ENCODE measurements at places on chromosomes 1 and 21. TPM values are rescaled to one million over a fixed set of nuclear protein-coding genes. Genes with fewer than 3 reads are reported as not detected.
A peak's percentile ranks its signal among the peaks of the same experiment; 100 is the strongest.

GRCh38 chr1:44327679-44328491 is 27.2 kb downstream of the ERI3 start:
- peak; percentile 98 for DNase-seq

- no peak for DNase-seq
Measured at GRCh38 chr1:32878183-32878582, 7.5 kb upstream of the FNDC5 start.

Gene HSD3B2
- 9.9 TPM for total RNA-seq

Gene C8A
- 0.21 TPM for total RNA-seq

DNA sequence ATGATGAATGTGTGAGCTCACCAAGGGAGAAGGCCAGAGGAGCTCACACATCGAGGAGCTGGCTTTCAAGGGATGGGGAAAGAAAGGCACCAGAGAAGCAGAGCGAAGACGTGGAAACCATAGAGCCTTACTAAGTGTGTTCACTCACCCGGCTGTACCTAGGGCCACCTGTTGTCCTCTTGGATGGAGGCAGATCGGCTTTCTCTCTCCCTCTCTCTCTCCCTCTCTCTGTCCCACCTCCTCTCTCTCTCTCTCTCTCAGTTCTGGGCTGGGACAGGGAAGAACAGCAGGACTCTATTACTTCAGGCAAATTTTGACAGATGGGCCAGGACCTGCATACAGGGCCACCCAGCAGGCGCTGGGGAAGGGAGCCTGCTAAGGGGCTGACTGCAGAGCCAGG is 64.8 kb downstream of the HIVEP3 start:
- DNase-seq, result no peak

DNA sequence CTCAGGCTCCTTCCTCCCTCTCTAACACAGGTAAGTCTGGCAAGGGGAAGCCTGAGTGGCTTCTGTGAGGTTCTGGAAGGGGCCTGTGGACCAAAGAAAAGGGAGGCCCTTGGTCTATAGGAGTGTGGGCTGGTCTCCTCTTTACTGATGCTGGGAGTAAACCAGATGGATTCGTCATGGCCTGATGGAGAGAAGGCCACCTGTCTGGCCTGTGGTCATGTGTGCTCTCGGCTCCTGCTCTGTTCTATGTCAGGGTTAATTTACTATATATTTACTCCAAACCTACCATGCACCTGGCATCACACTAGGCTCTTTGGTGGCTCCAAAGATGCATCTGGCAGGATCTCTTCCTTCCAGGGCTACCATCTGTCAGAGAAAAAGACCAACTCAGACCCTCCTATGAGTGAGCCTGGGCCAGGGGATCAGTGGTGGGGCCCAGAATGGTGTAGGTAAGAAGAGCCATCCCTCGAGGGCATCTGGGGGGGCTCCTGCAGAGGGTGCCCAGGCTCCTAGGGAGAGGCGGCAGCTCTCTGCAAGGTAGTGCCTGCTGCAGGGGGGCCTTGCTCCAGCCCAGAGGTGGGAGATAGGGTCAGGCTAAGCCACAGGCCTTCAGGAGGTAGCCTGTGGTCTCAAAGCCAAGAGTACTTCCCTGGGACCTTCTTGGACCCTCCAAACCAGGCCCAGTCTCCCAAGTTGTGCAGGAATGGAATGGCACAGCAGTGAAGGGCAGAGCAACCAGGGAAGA is 68.2 kb upstream of the SELENON start:
- no peak for DNase-seq

DNA sequence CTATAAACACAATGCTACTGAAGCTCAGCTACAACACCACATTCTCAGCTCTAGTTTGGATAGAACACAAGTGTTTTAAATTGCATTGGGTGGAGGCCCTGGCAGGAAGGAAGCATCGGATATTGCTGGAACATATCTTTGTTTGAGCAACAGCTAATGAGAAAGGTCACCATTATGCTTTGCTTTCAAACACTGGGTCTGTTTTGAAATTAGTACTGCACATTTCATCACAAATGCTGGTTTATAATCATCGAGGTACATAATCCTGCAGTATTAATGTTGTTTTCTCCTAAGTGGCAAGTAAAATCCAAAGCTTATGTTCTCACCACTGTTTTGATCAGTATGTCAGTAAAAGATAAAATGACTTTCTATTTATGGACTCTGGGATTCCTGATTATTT is 61.5 kb upstream of the ARHGAP29 start:
- DNase-seq, result no peak

Gene C1orf141
- not detected for total RNA-seq

- no peak for DNase-seq
Measured at GRCh38 chr1:184187097-184187496, 135.6 kb downstream of the TSEN15 start.

Gene ARID4B
- total RNA-seq, result 22.5 TPM

DNA sequence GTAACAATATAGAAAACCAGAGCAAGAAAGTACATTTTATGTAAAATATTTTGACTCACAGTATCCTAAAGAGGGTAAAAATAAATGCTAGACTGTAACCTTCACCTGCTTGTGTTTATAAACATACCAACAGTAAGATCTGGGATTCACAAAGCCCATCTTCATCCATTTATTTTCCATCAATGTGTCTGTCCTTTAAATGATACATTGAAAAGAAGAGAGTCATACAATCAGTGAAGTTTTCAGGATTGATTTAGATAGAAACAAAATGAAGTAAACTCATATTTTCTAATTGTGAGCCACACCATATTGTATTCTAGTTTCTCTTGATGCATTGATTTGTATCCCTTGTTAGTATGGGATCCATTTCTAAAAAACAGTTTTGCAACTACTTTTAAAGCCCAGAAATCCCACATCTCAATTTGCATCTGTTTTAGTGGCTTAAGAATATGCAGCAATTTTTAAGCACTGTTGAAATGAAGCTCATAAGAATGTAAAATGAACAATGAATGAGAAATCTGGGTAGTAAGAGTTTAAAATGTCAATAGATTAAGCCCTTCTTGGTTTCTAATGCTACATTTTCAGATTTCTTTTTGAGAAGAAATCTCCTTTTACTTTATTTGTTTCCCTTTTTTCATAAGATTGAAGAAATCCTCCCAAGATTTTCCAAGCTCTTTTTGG is 548.1 kb upstream of the ADGRL2 start:
- no peak for DNase-seq

Gene CXADR
- total RNA-seq, result 0.32 TPM

Gene EXO1
- total RNA-seq, result not detected

DNA sequence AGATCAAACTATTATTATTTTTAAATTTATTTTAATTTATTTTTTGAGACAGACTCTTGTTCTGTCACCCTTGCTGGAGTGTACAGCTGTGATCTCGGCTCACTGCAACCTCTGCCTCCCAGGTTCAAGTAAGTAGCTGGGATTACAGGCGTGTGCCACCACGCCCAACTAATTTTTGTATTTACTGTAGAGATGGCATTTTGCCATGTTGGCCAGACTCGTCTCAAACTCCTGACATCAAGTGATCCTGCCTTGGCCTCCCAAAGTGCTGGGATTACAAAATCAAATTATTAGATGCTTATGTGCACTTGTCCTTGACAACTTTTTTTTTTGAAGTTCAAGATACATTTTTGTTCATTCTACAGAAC is 15.4 kb downstream of the LIN9 start:
- no peak for DNase-seq

Gene TAGLN2
- total RNA-seq, result 363 TPM

GRCh38 chr21:37136261-37136660 is 63.2 kb downstream of the TTC3 start:
- DNase-seq, result no peak

Gene AK5
- not detected for total RNA-seq

Gene PPFIA4
- 22.2 TPM for total RNA-seq

Gene OR2T29
- total RNA-seq, result not detected

Gene SPRR2F
- total RNA-seq, result not detected

DNA sequence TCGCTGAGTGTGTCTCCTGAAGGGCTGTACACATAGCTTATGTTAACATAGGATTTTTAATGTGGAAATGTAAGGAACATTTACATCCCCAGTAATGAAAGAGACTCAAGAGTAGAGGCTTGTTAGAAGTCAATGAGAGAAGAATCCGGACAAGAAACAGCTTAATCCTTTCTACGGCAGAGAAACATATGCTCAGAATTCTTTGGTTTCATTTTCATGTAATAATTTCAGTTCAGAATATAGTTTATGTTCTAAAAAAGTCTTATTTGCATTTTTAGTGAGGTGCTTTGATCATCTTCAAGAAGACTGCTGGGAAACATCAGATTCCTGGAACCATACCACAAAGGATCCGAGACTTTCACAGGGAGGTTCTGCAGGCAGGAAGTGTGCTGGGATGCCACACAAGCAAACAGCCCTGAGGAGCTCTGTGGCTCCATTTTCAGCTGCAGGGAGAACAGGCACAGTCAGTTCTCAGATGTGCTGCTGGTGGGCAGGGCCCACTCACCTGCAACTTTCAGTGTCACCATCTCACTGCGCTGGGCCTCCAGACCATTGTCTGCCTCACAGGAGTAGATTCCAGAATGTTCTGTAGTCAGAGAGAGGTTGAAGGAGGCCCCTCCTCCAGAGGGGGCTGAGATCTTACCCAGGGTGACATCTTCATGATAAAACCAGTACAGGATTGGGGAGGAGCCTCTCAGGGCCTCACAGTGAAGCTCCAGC is 28.4 kb downstream of the FCRL5 start:
- no peak for DNase-seq

- DNase-seq, result no peak
Measured at GRCh38 chr1:115929881-115930280, 46.4 kb upstream of the SLC22A15 start.

GRCh38 chr1:159142391-159142663 is 29.1 kb upstream of the CADM3 start:
- no peak for DNase-seq

All from ascending aorta (tissue), 2 donors.